Substantia nigra (tissue), 51 donors: ENCODE measurements at places on chromosomes 6 and 20.

DNA sequence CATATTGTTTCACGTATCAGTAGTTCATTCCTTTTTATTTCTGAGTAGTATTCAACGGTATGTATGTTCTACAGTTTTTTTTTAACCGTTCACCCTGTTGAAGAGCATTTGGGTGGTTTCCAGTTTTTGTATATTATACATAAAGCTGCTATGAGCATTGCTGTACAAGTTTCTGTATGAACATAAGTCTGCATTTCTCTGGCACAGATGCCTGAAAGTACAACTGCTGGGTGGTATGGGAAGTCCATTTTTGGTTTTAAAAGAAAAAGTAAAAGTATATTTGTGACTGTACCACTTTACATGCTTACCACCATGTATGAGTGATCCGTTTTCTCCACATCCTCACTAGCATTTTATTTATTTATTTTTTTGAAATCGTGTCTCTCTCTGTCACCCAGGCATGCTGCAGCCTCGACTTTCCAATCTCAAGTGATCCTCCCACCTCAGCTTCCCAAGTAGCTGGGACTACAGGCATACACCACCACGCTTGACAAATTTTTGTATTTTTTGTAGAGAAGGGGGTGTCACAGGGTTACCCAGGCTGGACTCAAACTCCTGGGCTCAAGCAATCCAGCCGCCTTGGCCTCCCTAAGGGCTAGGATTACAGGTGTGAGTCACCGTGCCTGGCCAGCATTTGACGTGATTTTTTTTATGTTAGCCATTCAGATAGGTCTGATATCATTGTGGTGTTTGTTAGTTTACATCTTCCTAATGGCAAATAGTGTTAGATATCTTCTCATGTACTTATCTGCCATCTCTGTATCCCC, 11.0 kb upstream of the SIM1 start:
- DNase-seq = no peak

DNA sequence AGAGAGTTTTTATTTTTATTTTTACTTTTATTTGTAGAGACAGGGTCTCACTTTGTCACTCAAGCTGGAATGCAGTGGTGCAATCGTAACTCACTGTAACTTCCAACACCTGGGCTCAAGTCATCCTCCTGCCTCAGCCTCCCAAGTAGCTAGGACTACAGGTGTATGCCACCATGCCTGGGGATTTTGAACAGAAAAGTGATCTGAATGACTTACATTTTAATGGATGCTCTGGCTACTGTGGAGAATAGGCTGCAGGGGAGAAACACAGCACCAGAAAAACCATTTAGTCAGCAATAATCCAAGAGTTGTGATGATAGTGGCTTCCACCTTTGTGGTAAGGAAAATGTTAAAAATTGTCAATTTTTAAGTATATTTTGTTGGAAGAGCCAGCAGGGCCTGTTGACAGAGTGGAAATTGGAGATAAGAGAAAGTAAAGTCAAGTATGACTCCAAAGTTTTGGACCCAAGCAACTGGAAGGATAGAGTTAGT, 106.0 kb upstream of the LOC128125822 start:
- DNase-seq = no peak

- DNase-seq = no peak
Observed at GRCh38 chr6:42387336-42387735, 64.4 kb downstream of the TRERF1 start.

- no peak for DNase-seq
Observed at GRCh38 chr6:15793826-15794225, 131.0 kb upstream of the DTNBP1 start.

DNA sequence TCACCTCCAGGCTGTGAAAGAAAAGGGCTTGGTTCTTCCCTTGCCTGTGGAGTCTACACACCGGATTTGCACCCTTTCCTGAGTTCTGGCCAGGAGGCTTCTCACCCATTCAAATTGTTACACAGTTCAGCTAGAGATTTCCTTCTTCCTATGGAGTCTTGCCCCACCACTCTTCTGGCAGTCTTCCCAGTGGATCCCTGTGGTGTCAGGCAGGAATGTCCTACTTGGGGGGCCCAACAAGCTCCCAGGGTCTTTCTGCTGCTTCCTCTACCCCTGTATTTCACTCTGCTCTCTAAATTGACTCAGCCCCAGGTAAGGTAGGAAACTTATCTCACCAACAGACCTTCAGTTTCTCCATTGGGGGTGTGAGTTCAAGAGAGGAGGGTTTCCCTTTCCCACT, 14.0 kb upstream of the CST9L start:
- DNase-seq = no peak

DNA sequence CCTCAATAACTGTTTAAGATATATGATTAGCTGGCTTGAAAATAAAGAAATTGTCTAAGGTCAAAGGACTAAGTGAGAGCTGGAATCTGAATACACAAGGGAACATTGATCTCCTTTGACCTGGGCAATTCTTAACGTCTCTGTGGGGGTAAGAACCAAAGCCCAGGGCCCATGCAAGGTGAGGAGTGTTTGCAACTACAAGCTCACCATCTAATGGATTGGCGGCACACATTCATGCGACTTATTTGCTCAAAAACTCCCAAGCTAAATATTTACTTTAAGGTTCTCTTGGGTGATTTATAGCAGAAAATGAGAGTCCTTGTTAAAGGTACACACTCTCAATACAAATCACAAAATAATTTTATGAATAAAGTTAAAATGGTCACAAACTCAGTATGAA, 392.0 kb upstream of the FLRT3 start:
- no peak for DNase-seq

- no peak for DNase-seq
Observed at GRCh38 chr6:6039946-6040509, 33.3 kb upstream of the NRN1 start.

DNA sequence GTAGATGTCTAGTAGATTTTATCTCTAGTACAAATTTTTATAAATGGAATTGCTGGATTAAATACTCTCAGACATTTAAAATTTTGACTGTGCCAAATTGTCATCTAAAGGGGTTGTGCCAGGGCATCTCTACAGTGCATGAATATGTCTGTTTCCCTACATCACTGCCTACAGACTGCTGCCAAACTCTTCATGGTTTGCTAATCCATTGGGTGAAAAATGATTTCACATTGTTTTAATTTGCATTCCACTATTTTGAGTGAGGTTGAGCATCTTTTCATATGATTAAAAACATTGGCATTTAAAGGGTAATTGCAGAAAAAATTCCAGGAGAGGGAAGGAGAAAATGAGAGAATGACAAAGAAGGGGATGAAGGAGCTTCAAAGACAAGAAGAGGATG, 267.7 kb upstream of the RNF24 start:
- no peak for DNase-seq

DNA sequence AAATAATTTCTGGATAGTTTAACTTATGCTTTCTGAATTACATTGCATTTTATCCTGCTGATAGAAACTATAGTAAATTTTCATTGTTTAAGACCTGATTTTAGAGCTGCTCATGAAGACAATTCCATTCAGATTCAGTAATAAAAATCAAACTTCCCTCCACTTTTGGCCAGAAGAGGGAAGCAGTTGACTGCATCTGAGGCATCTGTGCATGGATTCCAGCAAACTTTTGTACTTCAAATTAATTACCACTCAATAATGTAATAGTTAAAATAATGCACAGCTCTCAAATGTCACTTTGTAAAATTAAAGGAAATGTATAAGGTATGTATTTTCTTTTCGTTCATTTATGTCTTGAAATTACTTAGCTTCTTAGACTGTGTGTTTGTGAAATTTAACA, 64.2 kb upstream of the SLC35B3 start:
- DNase-seq = no peak
